ENCODE measurements at places on chromosomes 1 and 21. TPM values are rescaled to one million over a fixed set of nuclear protein-coding genes. Genes with fewer than 3 reads are reported as not detected.

FCGR2B gene
- not detected for total RNA-seq

TTC39A gene
- 18.8 TPM for total RNA-seq

CD101 gene
- 0.76 TPM for total RNA-seq

PADI1 gene
- 4.5 TPM for total RNA-seq

NBPF20 gene
- total RNA-seq, result 5.3 TPM

POGZ gene
- 128 TPM for total RNA-seq

S100A7A gene
- not detected for total RNA-seq

ZC3H12A gene
- total RNA-seq, result 64.4 TPM

CNIH3 gene
- 3.1 TPM for total RNA-seq

PGLYRP4 gene
- 0.38 TPM for total RNA-seq

DNA sequence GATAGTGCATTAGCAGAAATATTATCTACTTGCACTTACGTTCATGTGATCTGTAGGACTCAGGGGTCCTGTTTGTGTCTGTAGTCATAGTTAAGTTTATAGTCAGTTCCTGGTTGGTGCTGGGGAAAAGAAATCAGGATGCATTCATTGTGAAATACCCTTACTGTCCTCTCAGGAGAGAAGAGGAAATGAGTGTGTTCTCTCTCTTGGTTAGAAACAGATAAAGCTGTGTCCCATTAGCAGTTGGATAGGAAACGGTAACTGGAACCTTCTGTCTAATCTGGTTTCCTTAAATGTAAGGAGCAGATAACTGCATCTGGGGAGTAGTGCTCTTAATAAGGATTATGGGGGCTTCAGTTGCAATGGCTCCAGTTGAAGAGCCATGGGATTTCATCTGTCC, 8.9 kb downstream of the SDCCAG8 start:
- DNase-seq, result no peak

DNA sequence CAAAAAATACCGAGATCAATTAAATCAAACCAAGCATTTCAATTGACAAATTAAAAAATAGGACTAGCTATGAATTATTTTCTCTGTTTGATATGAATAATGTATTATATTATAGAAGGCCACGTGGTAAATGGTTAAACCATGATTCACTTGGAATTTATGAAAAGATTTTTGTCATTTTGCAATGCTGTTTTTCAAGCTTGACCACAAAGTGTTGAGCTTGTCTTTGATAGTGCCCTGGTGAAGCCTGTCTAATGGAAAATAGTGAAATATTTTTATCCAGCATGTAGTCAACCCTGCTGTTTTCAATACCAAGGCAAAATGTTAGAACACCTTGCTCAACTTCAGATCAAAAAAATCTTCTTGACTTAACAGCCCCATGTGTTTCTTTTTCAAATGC, 288.0 kb upstream of the PRMT6 start:
- H3K4me1 ChIP-seq, result peaks cover 17% of the 10 kb centered on the region
- peak overlapping the region; percentile 51 for H3K4me3 ChIP-seq
- H3K27me3 ChIP-seq, result no peaks in the 10 kb centered on the region

DNA sequence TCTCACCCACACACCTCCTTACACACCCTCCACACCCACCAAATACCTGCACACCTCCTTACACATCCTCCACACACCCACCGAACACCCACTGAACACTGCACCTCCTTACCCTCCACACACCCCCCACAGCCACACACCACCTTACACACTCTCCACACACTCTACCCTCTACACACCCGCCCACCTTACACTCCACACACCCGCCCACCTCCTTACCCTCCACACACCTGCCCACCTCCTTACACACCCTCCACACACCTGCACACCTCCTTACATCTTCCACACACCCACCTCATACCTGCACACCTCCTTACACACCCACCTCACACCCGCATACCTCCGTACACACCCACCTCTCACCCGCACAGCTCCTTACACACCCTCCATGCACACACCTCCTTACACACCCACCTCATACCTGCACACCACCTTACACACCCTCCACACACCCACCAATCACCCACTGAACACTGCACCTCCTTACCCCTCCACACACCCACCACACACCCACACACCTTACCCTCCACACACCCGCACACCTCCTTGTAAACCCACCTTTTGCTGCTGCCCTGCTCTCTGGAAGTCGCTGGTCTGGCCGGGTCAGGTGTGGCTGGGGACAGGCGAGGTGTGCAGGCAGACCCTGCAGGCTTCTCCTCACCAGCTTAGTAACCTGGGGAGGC, 38.5 kb downstream of the COQ8A start:
- no peaks in the 10 kb centered on the region for H3K27me3 ChIP-seq
- no peak overlapping the region for H3K4me3 ChIP-seq
- H3K27ac ChIP-seq, result no peak overlapping the region
- peaks cover 30% of the 10 kb centered on the region for H3K36me3 ChIP-seq
- DNase-seq, result no peak

- DNase-seq, result peak; percentile 56
- H3K4me3 ChIP-seq, result no peak overlapping the region
- H3K27me3 ChIP-seq, result peaks cover 27% of the 10 kb centered on the region
Observed at GRCh38 chr1:111030590-111030989, 66.9 kb upstream of the LRIF1 start.

GRCh38 chr1:169348383-169349036, 19.1 kb downstream of the NME7 start:
- no peaks in the 10 kb centered on the region for H3K27me3 ChIP-seq
- no peaks in the 10 kb centered on the region for H3K36me3 ChIP-seq
- DNase-seq, result peak; percentile 46
- no peak overlapping the region for H3K27ac ChIP-seq
- peaks cover 13% of the 10 kb centered on the region for H3K4me1 ChIP-seq

- H3K4me1 ChIP-seq, result no peaks in the 10 kb centered on the region
- DNase-seq, result no peak
- no peaks in the 10 kb centered on the region for H3K36me3 ChIP-seq
- H3K4me3 ChIP-seq, result no peak overlapping the region
- H3K27ac ChIP-seq, result no peak overlapping the region
- peaks cover 21% of the 10 kb centered on the region for H3K27me3 ChIP-seq
Observed at GRCh38 chr1:160755911-160756848, 17.1 kb downstream of the SLAMF7 start.

GRCh38 chr1:236734141-236734765, 48.0 kb downstream of the ACTN2 start:
- H3K4me1 ChIP-seq, result peaks cover 7% of the 10 kb centered on the region
- DNase-seq, result no peak
- H3K27me3 ChIP-seq, result no peaks in the 10 kb centered on the region
- H3K4me3 ChIP-seq, result no peak overlapping the region

- no peak overlapping the region for H3K4me3 ChIP-seq
- H3K4me1 ChIP-seq, result no peaks in the 10 kb centered on the region
- H3K27ac ChIP-seq, result no peak overlapping the region
- no peak for DNase-seq
Observed at GRCh38 chr1:209853676-209854075, 25.9 kb downstream of the UTP25 start.

DNA sequence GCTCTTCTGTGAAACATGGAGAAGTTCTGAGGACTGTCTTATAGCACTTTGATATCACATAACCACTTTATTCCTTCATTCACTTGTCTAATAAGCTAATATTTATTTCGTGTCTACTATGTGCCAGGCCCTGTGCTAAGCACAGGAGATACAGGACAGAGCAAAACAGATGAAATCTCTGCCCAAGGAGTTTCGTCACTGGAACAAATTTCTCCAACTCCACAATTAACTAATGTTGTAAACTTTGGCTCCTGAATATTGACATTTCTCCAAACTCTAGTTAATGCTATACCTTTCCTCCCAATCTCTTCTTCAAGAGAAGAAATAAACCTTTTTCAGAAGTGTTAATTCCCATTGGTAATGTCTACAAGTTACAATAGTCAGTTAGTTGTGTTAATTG, 24.8 kb upstream of the OR10J5 start:
- DNase-seq, result no peak
- H3K4me3 ChIP-seq, result no peak overlapping the region
- no peaks in the 10 kb centered on the region for H3K27me3 ChIP-seq

DNA sequence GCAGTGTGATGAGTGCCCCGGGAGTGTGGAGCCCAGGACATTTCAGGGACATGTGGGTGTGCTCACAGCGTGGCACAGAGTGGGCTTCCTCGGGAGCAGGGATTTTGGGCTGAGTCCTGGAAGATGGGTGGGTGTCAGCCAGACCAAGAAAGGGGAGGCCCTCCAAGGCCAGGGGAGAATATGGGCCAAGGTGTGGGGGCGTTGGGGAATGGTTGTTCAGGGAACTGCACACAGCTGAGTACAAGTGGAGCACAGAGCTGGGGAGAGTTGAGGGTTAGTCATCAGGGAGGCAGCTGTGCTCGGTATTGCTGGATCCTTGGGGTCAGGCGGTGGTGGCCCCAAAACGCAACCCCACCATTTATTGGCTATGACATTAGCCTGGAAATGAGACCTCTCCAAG, 5.5 kb downstream of the POGK start:
- H3K4me1 ChIP-seq, result peaks cover 32% of the 10 kb centered on the region
- H3K36me3 ChIP-seq, result peaks cover 81% of the 10 kb centered on the region
- no peaks in the 10 kb centered on the region for H3K27me3 ChIP-seq
- H3K4me3 ChIP-seq, result no peak overlapping the region
- DNase-seq, result no peak

GRCh38 chr1:162081316-162081715, 11.8 kb downstream of the NOS1AP start:
- H3K27ac ChIP-seq, result no peak overlapping the region
- H3K36me3 ChIP-seq, result no peaks in the 10 kb centered on the region
- H3K4me3 ChIP-seq, result no peak overlapping the region
- no peak for DNase-seq

DNA sequence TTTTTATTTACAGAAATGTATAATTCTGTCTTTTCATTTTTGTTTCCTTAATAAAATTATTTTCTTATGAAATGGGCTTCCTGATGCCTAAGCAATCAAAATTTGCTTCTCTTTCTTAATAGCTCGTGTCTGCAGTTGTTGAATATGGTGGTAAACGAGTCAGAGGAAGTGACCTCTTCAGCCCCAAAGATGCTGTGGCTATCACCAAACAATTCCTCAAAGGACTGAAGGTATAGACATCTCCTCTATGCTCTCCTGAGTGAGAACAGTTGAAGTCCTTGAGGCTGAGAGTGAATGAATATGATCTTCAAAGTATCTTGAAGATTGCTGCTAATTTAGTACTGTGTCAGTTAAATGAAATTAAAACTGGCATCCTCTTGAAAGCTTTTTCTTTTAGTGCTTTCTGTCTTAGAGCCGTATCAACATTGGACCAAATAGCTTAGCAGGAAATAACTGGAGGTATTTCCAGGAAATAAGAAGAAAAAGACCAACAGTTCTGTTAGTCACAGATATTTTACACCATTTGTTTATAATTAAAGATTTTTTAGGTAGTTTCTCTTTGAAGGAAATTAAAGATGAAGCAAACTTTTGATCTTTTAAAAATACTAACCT, 24.7 kb downstream of the VPS45 start:
- H3K27ac ChIP-seq, result no peak overlapping the region
- H3K4me3 ChIP-seq, result no peak overlapping the region
- H3K36me3 ChIP-seq, result peaks cover 5% of the 10 kb centered on the region
- no peak for DNase-seq
- no peaks in the 10 kb centered on the region for H3K27me3 ChIP-seq

DNA sequence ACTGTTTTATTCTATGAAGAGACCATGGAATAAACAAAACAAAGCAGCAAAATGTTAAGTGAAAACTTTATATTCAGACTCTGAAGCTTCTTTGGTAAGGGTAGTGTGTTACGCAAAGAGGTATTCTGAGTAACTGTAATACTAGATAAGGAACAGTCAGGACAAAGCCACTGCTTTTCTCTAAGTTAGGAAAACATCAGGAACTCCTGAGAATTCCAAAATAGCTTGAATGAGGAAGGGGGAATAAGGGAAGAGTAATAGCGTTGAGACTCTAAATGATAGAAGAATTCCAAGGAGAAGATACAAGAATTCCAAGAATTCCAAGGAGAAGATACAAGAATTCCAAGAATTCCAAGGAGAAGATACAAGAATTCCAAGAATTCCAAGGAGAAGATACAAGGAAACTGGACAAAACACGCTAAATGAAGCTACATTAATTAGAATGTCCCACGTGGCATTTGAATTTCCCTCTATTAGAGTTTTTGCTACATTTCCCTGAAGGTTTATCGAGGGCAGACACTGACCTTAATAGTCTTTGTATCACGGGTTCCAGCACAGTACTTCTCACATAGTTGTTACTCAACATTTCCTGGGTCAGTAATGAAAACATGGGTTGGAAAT, 71.5 kb downstream of the SMYD3 start:
- H3K4me3 ChIP-seq, result no peak overlapping the region
- no peaks in the 10 kb centered on the region for H3K27me3 ChIP-seq
- no peaks in the 10 kb centered on the region for H3K4me1 ChIP-seq
- H3K27ac ChIP-seq, result no peak overlapping the region
- no peaks in the 10 kb centered on the region for H3K36me3 ChIP-seq

Measured in Calu3 (cell line).